ENCODE measurements at places on chromosomes 12 and 14.

DNA sequence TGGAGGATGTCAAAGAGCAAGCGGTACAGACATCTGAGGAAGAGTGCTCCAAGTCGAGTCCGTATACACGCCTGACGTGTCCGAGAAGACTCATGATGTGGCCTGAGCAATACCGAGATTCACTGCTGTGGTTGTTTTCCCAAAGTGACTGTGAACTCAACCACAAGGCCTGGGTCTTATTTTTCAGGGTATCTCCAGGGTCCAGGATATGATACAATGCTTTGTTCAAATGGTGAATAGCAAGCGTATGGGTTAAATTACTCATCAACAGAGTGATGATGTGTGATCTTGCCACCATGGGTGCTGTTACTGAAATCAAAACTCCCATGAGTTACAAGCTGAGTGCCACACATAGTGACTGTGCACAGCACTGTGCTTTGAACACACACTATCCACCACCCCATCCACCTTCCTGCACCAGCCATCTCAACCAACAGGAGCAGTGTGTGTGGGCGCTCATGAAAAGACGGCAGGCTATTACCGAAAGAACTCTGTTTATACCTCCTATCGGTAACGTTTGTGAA lies 109.6 kb downstream of the BCAT1 start:
- DNase-seq, result peak; percentile 20

GRCh38 chr12:19894050-19894449 lies 454.8 kb downstream of the AEBP2 start:
- DNase-seq, result no peak

GRCh38 chr14:93511001-93511400 lies 80.3 kb downstream of the UNC79 start:
- no peak for DNase-seq

GRCh38 chr14:74257078-74257940 lies 18.1 kb downstream of the VSX2 start:
- peak; percentile 76 for DNase-seq

DNA sequence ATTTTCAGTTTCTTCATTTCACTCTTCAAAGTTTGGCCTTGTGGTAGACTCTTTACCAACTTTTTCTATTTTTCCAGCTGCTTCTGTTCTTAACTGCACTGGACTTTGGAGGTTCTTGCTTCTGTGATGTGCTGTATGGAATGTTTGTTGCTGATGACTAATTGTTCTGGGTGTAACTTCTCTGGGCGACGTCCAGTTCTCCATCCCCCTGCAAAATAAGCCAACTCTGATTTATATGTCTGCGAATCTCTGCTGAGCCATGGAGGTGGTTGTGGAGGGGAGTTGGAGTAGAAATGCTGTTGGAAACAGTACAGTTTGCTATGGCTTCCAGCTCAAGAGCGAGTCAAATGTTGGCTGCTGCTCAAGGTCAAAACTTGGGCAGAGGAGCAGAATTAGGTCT lies 113.9 kb upstream of the DYRK2 start:
- DNase-seq, result no peak

GRCh38 chr12:130680451-130680990 lies 35.6 kb downstream of the RIMBP2 start:
- DNase-seq, result no peak

DNA sequence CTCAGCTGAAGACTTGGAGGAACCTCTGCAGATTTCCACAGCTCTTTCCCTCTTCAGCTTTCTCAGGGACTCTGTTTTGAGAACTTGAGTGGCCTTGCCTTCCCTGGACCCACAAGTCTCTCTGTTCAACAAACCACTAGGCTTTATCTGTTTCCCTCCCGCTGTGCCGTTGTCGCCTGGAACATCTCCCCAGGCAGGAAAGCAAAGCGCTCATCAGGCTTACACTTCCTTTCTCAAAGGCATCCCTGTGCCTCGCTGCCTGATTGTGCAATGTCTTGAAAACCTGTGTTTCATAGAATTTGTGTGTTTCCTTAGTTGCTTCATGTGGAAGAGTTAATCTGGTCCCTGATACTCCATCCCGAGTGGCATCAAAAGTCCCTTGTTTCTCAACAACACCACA lies 64.1 kb downstream of the PPM1A start:
- no peak for DNase-seq

- no peak for DNase-seq
These were observed 30.1 kb downstream of the SLC35F4 start for GRCh38 chr14:57835766-57836165.

GRCh38 chr14:22685467-22685866 lies 41.3 kb upstream of the OR6J1 start:
- no peak for DNase-seq

DNA sequence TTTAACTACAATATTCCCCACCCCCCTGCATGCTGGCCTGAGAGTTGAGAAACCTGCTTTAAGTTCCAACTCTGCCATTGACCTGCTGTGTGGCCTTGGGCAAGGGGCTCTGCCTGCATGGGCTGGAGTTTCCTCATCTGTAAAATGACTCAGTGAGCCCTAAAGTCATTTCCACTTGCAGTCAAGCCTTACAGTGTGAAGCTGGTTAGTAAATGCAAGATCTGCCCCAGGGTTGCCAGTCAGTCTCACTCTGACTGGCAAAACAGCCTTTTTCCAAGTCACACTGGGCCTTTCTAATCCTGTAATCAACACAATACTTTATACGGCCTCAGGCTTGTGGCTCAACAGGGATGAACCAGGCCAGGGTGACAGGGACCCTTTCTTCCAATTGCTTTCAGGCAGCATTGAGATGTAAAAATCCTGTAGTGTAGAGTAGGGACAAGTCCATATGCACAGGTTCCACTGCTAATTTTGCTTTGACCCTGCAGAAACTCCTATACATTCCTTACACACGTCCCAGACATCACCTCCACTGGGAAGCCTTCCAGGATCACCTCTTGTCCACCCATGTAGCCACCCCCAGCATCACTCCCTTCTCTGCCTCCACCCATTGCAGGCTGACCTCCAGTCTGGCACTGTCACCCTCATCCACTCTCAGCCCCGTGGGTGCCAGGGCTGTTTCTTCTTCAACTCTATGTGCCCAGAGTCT lies 42.6 kb upstream of the PRIMA1 start:
- DNase-seq, result no peak

GRCh38 chr12:75853626-75854025 lies 177.9 kb downstream of the PHLDA1 start:
- no peak for DNase-seq

GRCh38 chr12:31234053-31234840 lies 91.7 kb downstream of the SINHCAF start:
- DNase-seq, result no peak

GRCh38 chr12:53059434-53060063 lies 9.7 kb downstream of the TNS2 start:
- no peak for DNase-seq

- no peak for DNase-seq
These were observed 46.3 kb downstream of the HECTD1 start for GRCh38 chr14:31161274-31161673.

DNA sequence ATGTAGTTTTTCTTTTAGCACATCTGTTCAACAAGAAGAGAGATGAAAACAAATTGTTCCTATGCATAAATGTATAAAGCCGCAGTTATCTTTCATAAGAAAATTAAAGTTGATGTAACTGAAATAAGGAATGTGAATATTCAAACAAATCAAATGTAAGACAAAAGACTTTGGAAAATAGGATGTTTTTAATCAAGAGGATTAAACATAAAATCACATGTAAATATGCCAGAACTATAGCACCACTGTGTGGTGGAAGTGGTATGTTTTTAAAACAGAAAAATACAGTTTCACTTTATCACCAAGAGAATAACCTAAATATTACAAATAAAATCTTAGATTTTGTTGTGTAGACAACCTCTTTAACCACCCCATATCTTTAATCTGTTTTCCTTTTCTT lies 40.4 kb downstream of the CAPS2 start:
- no peak for DNase-seq

DNA sequence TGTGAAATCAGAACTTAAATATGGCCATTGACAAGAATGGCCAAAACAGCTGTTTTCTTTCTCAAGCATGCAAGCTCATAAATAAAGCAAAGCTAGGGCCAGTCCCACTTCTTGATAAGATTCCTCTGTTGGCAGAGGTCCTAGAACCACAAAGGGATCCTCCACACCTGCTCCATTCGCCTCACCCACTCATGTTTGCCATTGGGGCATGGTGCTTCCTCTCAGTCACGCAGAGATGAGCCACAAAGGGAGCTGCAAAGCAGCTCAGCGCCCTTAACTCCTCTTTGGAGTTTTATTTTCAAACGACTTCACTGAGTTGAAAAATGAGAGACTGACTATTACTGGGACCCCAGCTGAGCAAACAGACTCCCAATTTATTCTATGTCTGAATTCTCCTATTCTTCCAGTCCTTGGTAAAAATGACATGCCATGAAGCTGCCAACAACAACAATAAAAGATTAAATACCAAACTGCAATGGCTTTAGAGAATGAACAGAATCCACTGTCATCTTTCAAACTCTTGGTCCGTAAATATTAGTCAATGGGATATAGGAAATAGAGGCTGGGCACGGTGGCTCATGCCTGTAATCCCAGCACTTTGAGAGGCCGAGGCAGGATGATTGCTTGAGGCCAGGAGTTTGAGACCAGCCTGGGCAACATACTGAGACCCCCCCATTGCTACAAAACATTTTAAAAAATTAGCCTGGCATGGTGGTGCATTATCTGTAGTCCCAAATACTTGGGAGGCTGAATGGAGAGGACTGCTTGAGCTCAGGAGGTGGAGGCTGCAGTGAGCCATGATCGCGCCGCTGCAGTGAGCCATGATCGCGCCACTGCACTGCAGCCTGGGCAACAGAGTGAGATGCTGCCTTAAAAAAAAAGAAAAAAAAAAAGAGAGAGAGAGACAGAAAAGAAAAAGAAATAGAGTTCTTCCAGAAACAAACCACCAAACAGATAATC lies 16.4 kb downstream of the MANSC1 start:
- DNase-seq, result no peak

GRCh38 chr14:79473651-79474050 lies 737.7 kb downstream of the DIO2 start:
- no peak for DNase-seq

DNA sequence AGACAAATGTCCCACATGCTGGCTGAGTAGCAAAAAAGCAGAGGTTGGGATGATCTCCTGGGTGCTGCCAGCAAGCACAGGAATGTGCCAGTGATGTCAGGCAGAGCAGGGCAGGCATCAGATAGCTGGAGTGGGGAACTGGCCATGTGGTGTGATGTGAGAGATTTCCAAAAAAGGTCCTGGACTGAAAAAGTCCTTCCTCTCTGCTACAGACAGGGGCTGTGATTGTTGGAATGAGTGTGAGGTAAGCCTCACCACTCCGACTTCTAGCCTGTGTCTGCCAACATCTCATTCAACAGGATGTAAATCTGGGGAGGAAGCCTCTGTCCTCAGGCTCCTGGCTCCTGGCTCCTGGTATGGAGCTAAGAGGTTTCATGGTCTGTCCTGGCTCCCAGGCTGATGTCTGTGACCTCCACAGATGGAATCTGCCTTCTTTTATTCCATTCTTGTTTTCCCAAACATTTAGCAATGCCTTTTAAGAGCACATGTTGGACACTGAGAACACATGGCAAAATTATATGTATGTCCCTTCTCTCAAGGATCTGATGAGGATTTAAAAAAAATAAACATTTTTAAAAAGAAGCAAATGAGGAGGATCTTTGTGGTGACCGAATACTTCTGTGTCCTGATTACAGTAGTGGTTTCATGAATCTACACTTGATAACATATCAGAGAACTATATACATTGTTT lies 50.1 kb upstream of the STK38L start:
- DNase-seq, result no peak

DNA sequence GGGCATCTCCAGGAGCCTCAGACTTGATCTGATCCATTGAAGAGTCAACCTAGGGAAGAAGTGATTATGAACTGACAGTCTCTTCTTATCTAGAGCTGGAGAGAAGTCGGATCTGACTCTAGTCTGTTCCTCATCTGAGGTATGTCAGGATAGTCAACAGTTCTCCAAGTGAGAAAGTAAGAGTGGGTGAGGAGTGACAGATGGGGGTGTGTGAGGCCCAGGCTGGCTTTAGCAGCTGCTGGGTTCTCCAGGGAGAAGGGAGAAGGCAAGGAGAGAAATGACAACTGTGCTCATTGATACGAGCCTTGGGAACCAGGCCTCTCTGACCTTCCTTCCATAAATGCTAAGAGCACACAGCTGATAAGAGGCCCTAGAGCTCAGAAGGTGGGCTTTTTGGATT lies 53.3 kb downstream of the IRAK3 start:
- no peak for DNase-seq

GRCh38 chr14:51285120-51285519 lies 45.1 kb downstream of the TMX1 start:
- DNase-seq, result no peak

DNA sequence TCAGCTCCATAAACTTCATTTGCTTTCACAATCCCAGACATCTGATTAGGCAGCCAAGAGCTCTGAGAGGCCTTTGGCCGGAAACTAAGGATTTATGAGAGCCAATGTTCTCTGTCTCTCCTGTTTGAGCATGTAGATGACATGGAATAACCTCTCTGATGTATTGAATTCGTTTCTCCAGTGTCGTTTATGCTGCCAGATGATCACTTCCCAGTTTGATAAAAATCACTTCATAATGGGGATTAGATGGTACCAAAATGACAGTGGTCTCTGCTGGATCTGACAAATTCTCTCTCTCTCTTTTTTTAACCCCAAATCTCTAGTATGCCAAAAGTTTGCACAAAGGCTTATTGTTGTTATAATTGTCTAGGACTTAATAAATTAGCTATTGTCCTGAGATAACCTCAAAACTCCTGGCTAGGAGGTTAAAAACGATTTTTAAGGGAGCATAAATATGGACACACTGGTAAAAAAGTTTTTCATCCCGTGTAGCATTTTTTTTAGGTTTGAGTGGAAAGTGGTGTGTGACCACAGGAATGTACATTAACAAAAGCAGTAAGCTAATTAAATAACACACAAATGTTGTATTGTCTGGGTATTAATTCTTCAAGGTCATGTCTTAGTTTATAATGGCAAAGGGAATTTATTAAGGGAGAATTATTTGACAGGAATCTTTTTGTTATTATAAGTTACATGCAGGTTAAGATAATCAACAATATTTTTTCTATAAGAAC lies 82.6 kb upstream of the USP44 start:
- DNase-seq, result no peak

DNA sequence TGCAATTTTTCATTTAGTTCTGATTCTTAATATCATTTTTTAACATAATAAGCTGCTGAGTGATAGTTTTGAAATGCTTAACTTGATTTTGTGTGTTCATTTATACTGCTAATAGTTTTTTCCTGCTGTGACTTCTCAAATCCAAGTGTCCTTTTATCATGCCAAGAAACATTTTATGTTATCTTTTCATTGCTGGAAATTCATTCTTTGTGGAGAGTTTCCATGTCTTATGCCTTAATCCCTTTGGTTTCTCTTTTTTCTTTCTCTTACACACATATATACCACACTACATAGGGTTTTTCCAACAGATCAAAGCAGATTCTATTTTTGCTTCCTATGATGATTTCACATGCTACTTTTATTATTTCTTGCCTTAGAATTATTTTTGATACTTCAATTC lies 981.1 kb downstream of the SLC6A15 start:
- no peak for DNase-seq

GRCh38 chr14:75249958-75250336 lies 28.7 kb upstream of the FOS start:
- no peak for DNase-seq

DNA sequence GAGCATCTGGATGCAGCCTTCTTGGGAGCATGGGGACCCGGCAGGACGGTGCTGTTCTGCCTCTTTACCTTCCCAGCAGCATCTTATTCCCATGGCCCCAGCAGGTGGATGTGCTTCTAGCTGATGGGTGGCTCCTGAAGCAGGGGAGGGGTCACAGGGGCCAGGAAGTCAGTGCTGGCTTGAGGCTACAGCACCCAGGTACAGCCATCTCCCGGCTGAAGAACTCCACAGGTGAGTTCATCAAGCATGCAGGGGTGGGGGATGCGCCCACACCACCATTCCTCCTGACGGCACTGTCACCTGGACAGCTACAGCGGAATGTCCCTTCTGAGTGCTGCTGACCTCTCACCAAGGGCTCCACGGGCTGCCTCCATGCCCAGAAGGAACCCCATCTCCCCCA lies 57.3 kb downstream of the BCL11B start:
- no peak for DNase-seq
